ENCODE measurements at places on chromosomes 12 and 14.

- no peak for DNase-seq
These were observed 226.8 kb upstream of the HMGA2 start for GRCh38 chr12:65597527-65597926.

GRCh38 chr14:37197421-37198272, at the start of gene MIPOL1:
TSS of gene MIPOL1 (plus strand) at chr14:37197937. CDS start at chr14:37247889, 49,952 bp downstream.
- DNase-seq, result no peak

GRCh38 chr14:103122585-103122946, 695 bp upstream of the TNFAIP2 start:
- no peak for DNase-seq

DNA sequence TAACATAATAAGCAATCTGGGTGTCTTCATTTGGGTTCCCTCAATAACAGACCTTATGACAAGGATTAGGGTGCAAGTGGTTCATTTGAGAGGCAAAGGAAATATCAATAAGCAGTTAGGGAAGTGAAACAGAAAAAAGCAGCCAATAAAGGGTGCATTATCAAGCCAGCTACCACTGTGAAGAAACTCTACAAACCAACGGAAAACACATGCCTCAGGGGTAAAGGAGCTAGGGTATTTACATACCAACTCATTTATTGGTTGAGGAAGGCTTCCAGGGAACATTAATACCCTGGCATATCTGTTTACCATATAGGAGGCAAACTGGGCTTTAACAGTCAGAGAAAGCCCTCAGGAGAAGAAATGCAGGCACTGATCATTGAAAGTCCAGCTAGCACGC, 22.7 kb upstream of the IFNG-AS1 start:
- DNase-seq, result no peak

DNA sequence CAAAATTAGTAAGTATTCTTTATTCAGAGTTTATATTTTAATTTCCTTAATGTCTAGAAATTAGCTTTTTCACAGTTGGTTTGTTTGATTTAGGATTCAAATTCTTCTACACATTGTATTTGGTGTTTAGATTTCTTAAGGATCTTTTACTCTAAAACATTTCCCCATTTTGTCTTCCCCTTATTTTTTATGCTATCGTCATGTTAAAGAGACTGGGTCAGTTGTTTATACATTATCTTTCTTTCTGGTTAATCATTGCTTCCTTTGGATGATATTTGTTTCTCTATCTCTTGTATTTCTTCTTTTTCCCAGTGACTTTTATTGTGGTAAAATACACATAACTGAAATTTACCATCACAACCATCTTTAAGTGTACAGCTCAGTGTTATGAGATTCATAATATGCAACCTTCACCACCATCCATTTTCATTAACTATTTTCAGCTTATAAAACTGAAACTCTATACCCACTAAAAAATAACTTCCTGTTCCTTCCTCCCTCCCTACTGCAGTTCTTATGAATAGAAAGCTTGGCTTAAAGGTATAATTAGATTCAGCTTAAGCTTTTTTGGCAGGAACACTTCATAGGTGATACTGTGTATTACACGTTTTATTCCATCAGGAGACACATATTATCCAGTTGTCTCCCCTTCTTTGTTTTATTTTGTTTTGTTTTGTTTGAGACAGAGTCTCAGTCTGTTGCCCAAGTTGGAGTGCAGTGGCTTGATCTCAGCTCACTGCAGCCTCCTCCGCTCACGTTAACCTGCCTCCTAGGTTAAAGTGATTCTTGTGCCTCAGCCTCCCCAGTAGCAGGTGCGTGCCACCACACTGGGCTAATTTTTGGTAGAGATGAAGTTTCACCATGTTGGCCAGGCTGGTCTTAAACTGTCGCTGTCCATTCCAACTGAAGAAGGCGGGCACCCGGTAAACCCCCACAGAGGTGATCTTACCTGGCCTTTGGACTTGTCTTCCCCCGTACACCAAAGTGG, 45.0 kb downstream of the NOPCHAP1 start:
- DNase-seq, result no peak

DNA sequence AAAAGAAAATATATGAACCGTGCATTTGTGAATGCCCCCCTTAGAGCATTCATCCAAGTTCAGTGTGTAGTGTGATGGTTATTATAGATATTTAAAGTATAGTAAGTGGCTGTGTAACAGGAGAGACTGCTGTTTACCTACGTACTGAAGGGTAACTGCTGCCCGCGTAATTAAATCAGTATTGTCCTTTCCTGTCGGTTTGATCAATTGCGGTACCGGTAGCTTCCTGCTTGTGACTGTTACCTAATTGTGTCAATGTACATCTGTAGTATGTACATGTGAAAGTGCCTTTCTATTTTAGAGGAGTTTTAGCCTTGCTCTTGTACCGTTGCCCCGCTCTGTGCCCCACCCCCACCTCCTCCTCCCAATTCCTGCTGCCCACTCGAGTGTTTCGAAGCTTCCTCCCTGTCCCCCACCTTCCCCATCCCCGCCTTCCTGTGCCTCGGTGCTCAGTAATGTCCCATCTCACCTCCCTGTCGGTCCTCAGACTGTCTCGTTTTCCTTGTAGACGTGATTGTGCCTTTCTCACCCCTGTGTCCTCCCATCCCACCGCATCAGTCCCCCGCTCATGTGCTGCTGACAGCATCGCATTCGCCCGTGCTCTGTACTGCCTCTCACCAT, 75.0 kb downstream of the KICS2 start:
- DNase-seq, result no peak

DNA sequence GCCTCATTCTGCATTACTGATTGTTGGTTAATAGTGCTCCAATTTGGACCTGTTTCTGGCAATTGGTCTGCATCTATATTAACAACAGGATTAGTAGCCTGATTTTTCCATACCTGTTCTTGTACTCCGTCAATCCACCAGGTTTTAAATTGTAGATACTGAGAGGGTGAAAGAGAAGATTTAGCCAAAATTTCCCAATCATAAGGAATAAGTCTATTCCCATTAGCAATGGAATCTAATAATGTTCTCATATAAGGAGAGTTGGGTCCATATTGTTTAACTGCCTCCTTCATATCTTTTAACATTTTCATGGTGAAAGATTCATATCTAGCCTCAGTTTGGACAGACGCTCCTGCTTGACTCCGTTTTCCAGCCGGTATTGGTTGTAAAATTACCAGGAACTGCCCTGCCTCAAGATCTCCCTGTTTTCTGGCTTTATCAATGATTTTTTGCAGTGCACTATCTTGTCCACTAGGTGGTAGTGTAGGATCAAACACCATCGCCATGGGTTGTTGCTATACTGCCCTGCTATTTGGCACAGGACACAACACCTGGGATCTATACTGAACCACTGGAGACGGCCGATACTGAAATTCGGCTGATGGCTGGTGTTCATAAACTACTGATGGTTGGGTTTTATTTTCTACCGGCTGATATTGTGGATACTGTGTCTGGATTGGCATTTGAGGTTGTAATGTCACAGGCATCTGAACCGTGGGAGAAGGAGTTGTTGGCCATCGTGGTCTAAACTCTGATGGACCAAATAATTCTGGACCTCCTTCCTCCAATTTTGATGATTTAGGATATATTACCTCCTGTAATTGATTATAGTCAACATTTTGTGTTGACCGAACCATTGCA, 25.2 kb downstream of the DHRS4L2 start:
- DNase-seq, result peak; percentile 43

DNA sequence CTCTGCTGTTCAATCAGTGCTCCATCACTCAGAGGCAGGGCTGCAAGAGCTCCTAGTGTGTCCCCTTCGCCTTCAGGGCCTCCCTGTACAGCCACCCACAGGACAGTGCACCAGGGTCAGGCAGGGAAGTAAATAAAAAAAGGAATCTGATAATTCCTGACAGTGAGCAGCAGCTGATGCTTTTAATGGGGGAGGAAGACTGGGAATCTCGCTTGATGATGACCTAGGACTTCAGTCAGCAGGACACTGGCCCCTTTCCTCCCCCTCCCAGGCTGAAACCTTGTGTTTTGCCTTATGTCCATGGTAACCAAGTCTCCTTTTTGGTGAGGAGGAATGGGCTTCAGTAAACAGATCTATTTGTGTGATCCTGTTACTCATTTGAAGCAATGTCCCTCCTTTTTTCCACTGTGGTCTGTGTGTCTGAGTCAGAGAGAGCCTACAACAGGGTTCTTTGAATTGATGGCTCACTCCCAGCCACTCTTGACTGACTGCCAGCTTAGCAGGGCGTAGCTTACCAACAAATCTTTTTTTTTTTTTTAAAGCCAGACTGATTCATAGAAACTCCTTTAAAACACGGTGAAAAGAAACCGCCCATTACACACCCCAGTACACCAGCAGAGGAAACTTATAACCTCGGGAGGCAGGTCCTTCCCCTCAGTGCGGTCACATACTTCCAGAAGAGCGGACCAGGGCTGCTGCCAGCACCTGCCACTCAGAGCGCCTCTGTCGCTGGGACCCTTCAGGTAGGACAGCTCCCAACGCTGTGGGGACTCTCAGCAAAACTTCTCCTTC, at the start of gene EMP1:
EMP1 (plus strand) TSS at position 597 of the 792 bp plus-strand sequence. CDS start 14,785 bp downstream, outside the sequence.
- peak; percentile 66 for DNase-seq

- no peak for DNase-seq
These were observed 262.6 kb downstream of the PCNX1 start for GRCh38 chr14:71169861-71170260.

DNA sequence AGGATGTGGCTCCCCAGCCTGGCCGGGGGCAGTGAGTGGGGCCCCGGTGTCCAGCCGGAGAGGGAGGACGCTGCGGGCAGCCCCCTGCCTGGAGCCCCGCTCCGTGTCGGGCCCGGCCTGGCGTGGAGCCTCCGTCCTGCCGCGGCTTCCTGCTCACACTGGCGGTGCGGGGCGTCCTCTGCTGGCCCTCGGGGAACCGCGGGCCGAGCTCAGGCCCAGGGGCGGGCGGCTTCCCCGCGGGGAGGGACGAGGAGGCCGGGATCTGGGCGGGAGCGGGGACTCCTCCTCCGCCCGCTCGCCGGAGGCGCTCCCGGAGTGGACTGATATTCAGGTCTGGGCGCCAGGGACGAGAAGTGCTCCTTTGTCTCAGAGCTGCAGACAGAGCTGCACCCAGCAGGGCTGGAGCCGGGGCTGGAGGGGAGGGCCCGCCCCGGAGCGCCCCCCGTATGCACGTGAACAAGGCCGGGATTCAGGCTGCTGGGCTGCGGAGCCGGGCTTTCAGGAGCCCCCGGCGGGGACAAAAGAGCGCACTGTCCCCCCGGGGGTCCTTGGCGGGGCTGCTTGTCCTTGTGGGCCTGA, 2.2 kb downstream of the MMP17 start:
- DNase-seq, result no peak

- no peak for DNase-seq
These were observed 392.5 kb upstream of the RGS6 start for GRCh38 chr14:71539650-71540285.

DNA sequence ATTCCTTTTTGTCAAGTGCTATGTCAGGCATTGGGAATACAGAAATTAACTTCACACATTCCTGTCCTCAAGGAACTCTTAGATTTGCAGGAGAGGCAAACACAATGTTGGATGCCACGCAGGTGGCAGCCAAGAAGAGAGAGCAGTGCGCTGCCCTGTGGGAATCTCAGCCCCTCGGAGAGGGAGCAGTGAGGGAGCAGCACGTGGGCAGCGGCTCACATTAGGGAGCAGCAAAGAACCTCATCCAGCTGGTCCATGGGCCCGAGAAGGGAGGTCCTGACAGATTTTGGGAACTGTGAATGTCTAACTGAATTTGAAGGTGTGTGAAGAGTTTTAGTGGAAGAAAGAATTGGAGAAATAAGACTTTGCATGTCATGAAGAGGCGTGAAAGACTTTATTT, 47.2 kb upstream of the EVL start:
- no peak for DNase-seq

GRCh38 chr12:32533971-32534590, 134.7 kb downstream of the FGD4 start:
- no peak for DNase-seq

GRCh38 chr14:34933301-34933700, 49.5 kb upstream of the SRP54 start:
- no peak for DNase-seq
